Activated CD8-positive, alpha-beta T cell treated with anti-CD3 and anti-CD28 coated beads for 36 hours (primary cell): ENCODE measurements at places on chromosomes 12 and 14.

GRCh38 chr12:12039897-12040296 is 30.8 kb upstream of the BCL2L14 start:
- H3K27me3 ChIP-seq = peaks cover 3% of the 10 kb centered on the region
- H3K4me3 ChIP-seq = no peak overlapping the region
- no peak for DNase-seq
- H3K4me1 ChIP-seq = no peaks in the 10 kb centered on the region

DNA sequence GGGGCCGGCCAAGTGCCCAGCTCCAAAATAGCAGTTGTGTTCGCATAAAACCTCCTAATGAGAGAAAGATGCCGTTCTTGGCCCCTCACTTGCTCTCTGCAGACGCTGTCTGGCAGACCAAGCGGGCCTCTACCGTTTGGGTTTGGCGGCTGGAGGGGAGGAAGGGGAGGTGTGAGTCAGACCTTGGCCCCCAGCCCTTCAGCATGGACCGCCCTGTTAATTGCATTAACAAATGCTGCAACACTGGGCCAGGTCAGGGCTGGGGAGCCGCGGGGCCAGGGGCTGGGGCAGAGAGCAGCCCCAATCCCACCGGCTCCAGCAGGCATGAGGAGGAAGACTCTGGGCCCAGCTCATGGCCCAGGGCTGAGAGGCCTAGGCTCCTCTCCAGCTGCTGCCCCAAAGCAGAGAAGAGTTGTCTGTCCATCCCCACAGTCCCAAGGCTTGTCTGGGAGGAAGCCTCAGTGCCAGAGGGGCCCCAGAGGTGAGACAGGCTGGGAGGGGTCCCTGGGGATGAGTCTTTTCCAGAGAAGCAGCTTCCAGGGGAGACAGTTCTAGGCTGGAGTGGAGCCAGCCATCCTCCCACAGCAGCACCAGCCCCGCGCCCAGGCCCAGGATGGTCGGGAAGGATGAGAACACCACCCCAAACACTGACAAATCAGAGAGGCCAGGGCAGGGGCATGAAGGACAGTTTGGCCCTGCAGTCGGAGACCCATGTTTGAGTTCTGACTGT is 16.9 kb downstream of the LTBP2 start:
- no peaks in the 10 kb centered on the region for H3K4me1 ChIP-seq
- H3K4me3 ChIP-seq = no peak overlapping the region

DNA sequence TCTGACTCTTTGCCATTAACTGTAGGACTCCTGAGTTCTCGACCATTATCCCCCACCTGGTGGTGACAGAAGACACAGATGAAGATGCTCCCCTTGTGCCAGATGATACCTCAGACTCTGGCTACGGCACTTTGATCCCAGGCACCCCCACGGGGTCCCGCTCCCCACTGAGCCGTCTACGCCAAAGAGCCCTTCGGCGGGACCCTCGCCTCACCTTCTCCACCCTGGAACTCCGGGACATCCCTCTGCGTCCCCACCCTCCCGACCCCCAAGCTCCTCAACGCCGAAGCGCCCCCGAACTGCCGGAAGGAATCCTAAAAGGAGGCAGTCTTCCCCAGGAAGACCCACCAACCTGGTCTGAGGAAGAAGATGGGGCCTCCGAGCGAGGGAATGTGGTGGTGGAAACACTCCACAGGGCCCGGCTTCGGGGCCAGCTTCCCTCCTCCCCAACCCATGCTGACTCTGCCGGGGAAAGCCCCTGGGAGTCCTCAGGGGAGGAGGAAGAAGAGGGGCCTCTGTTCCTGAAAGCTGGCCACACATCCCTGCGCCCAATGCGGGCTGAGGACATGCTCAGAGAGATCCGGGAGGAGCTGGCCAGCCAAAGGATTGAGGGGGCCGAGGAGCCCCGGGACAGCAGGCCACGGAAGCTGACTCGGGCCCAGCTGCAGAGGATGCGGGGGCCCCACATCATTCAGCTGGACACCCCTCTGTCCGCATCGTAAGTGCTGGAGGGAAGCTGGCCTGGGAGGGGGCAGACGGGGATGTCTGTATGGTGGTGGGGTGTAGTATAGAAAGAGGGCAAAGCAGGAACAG is 14.4 kb downstream of the TNFRSF1A start:
- H3K36me3 ChIP-seq = peaks cover 25% of the 10 kb centered on the region
- no peaks in the 10 kb centered on the region for H3K27me3 ChIP-seq
- H3K4me1 ChIP-seq = peaks cover 53% of the 10 kb centered on the region

DNA sequence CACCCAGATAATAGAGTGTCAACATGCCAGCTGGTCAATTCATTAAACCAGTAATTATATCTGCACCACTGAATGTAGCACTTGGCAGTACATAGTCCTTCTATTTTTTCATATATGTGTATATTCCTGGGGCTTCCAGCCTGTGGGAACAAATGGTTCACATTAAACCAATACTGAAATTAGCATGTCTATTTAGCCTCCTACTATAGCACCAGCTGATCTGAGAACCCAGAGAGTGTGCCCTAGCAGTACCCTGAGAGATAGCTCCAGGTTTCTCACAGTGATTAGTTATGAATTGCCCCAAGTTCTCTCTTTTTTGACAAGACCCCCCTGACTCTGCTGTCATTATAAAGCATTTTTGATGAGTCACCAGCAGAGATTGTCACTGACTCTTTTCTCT is 1097.3 kb upstream of the FLRT2 start:
- no peaks in the 10 kb centered on the region for H3K36me3 ChIP-seq
- H3K4me3 ChIP-seq = no peak overlapping the region
- no peaks in the 10 kb centered on the region for H3K27me3 ChIP-seq
- DNase-seq = no peak
- H3K4me1 ChIP-seq = no peaks in the 10 kb centered on the region

GRCh38 chr14:76777721-76778120 is 16.5 kb downstream of the VASH1 start:
- DNase-seq = no peak
- H3K36me3 ChIP-seq = peaks cover 1% of the 10 kb centered on the region
- H3K4me1 ChIP-seq = peaks cover 16% of the 10 kb centered on the region
- H3K27me3 ChIP-seq = no peaks in the 10 kb centered on the region
